ENCODE measurements at places on chromosomes 3 and 15. TPM values are rescaled to one million over a fixed set of nuclear protein-coding genes. Genes with fewer than 3 reads are reported as not detected.
A peak's percentile ranks its signal among the peaks of the same experiment; 100 is the strongest.

NAA50 gene
- 34.0 TPM for polyA plus RNA-seq

GOLGA6D gene
- not detected for polyA plus RNA-seq

ALDH1L1 gene
- not detected for polyA plus RNA-seq

MGLL gene
- 1.7 TPM for polyA plus RNA-seq

MYO5C gene
- polyA plus RNA-seq: 0.54 TPM

ECE2 gene
- not detected for polyA plus RNA-seq

CFAP91 gene
- polyA plus RNA-seq: 0.48 TPM

DNA sequence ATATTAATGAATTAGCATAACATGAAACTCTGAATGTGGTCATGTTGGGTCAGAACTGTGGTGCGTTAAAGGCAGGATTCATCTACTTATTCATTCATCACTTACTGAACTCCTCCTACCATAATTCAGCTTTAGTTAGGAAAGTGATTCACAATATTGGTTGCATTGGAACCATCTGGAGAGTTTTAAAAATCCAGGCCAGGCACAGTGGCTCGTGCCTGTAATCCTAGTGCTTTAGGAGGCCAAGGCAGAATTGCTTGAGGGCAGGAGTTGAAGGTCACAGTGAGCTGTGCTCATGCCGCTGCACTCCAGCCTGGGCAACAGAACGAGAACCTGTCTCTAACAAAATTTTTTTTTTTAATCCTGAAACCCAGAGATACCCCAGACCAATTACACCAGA lies 44.2 kb upstream of the ATG7 start:
- no peak for DNase-seq
- no peak overlapping the region for H3K27ac ChIP-seq
- no peak overlapping the region for H3K4me3 ChIP-seq

GRCh38 chr3:177459401-177459800 lies 262.1 kb upstream of the TBL1XR1 start:
- no peak overlapping the region for H3K4me3 ChIP-seq
- H3K27ac ChIP-seq: no peak overlapping the region
- H3K36me3 ChIP-seq: no peaks in the 10 kb centered on the region

- peaks cover 32% of the 10 kb centered on the region for H3K27me3 ChIP-seq
Observed at GRCh38 chr3:150220041-150220440, 188.1 kb upstream of the TSC22D2 start.

GRCh38 chr15:75641603-75642002 lies 1.6 kb upstream of the IMP3 start:
- H3K27me3 ChIP-seq: no peaks in the 10 kb centered on the region
- no peak overlapping the region for H3K27ac ChIP-seq
- H3K36me3 ChIP-seq: no peaks in the 10 kb centered on the region
- peaks cover 32% of the 10 kb centered on the region for H3K4me1 ChIP-seq

DNA sequence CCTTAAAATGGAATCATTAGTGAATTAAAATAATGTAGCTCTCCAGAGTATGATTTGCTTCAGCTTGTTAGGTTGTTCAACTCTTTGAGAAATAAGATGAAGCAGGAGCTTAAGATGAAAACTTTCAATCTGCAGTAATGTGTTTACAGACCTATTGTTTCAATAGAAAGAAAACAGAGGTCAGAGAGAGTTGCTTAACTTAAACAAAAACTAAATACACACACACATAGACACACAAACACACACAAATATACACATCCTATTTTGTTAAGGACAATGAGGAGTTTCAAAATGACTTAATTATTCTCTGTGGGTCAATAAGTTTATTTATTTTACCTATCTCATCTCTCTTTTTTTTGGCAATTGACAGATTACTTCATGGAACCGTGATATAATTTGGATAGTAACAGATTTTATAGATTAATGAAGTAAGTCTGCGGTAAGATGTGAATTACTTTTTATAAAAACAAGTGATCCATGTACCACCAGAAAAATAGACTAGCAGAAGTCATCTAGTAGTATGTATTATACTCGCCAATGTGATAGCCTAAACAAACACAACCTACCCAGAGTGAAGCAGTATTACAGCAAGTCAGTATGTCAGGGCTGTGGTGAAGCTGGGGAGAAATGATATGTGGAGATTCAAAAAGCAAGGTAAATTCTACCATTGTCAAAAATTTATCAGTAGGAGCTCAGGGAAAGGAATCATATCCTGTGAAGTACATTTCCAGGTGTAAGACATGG lies 76.7 kb upstream of the DCBLD2 start:
- H3K4me1 ChIP-seq: no peaks in the 10 kb centered on the region
- H3K4me3 ChIP-seq: no peak overlapping the region
- H3K27ac ChIP-seq: no peak overlapping the region
- H3K27me3 ChIP-seq: no peaks in the 10 kb centered on the region
- DNase-seq: no peak

- no peak overlapping the region for H3K4me3 ChIP-seq
- no peaks in the 10 kb centered on the region for H3K27me3 ChIP-seq
- no peak for DNase-seq
- H3K36me3 ChIP-seq: peaks cover 14% of the 10 kb centered on the region
- H3K27ac ChIP-seq: peak overlapping the region; percentile 3
Observed at GRCh38 chr15:72227192-72227586, 3.8 kb downstream of the PKM start.

All from B cell (primary cell).